ENCODE measurements at places on chromosomes 4 and X.

GRCh38 chr4:78379991-78380729 is 171.4 kb upstream of the ANXA3 start:
- H3K4me1 ChIP-seq: no peaks in the 10 kb centered on the region
- no peak overlapping the region for H3K27ac ChIP-seq
- H3K27me3 ChIP-seq: peaks cover 3% of the 10 kb centered on the region
- DNase-seq: no peak
- no peaks in the 10 kb centered on the region for H3K36me3 ChIP-seq

- no peak overlapping the region for H3K4me3 ChIP-seq
- no peaks in the 10 kb centered on the region for H3K36me3 ChIP-seq
- DNase-seq: no peak
- H3K27ac ChIP-seq: no peak overlapping the region
These were observed 329.4 kb downstream of the HNRNPD start for GRCh38 chr4:82044141-82044993.

DNA sequence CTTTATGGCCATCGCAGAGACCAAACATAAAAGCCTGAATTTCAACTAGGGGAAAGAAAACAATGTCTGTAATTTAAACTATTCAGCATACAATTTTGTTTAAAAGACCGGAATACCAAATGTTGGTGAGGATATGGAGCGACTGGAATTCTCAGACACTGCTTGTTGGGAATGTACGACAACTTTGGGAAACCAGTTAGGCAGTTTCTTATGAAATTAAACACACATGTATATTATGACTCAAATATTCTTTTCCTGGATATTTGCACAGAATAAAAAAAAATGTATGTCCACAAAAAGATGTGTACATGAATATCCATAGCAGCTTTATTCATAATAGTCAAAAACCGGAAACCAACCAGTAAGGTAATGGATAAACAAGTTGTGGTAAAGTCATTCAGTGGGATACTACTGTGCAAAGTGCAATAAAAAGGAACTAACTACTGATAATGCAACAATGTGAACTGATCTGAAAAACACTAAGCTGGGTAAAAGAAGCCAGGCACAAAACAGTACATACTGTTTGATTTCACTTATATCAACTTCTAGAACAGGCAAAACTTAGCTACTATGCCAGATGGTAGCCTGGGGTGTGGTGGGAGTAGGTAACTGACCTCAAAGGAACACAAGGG is 152.7 kb upstream of the FTHL17 start:
- H3K27ac ChIP-seq: no peak overlapping the region
- H3K4me1 ChIP-seq: no peaks in the 10 kb centered on the region
- no peaks in the 10 kb centered on the region for H3K36me3 ChIP-seq
- H3K4me3 ChIP-seq: no peak overlapping the region
- H3K27me3 ChIP-seq: no peaks in the 10 kb centered on the region

DNA sequence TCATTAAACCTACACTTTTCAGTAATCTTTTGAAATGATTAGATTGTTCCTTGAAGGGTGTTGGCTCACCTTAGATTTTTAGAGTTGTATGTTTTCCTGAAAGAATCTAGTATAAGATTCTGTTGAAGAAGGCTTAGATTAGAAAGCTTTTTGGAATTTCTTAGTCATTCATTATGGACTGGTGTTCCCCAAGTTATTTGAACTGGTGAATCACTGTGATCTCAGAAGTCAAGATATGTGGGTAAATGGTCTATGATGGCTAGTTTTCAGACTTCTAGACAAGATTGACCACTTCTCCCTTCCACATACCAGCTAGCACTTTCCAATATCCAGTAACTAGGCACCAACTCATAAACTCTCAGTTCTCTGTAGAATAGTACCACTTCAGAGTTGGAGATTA is 138.1 kb downstream of the KDM6A start:
- H3K4me3 ChIP-seq: no peak overlapping the region
- no peak for DNase-seq
- H3K27me3 ChIP-seq: no peaks in the 10 kb centered on the region
- H3K36me3 ChIP-seq: peaks cover 9% of the 10 kb centered on the region

- no peak overlapping the region for H3K27ac ChIP-seq
- H3K4me3 ChIP-seq: no peak overlapping the region
- DNase-seq: no peak
- no peaks in the 10 kb centered on the region for H3K27me3 ChIP-seq
These were observed 281.5 kb upstream of the KLF3 start for GRCh38 chr4:38382520-38382919.

- no peak overlapping the region for H3K27ac ChIP-seq
- no peaks in the 10 kb centered on the region for H3K27me3 ChIP-seq
- peak; percentile 3 for DNase-seq
- no peak overlapping the region for H3K4me3 ChIP-seq
- no peaks in the 10 kb centered on the region for H3K36me3 ChIP-seq
These were observed 71.9 kb downstream of the MAGEB17 start for GRCh38 chrX:16239211-16239610.

- H3K27ac ChIP-seq: no peak overlapping the region
- H3K4me1 ChIP-seq: peaks cover 3% of the 10 kb centered on the region
- H3K36me3 ChIP-seq: no peaks in the 10 kb centered on the region
These were observed 54.1 kb downstream of the C4orf51 start for GRCh38 chr4:145734031-145734430.

DNA sequence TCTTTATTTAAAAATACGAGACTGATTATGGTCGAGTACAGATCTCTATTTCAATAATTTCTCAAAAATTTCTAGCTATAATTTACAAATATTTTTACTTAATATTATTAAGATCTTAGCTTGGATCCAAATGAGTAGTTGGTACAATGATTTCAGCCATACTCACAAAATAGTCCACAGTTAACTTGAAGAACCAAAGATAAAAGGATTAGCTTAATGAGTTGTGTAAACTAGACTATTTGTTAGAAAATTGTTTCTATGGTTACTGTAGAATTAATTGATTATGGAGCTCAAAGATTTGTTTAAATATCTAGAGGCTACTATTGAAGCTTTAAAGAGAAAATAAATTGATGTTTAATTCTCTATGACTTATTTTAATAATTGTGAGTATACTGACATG is 1.6 kb downstream of the UGT2B10 start:
- H3K27ac ChIP-seq: no peak overlapping the region
- H3K4me3 ChIP-seq: no peak overlapping the region
- no peaks in the 10 kb centered on the region for H3K36me3 ChIP-seq

DNA sequence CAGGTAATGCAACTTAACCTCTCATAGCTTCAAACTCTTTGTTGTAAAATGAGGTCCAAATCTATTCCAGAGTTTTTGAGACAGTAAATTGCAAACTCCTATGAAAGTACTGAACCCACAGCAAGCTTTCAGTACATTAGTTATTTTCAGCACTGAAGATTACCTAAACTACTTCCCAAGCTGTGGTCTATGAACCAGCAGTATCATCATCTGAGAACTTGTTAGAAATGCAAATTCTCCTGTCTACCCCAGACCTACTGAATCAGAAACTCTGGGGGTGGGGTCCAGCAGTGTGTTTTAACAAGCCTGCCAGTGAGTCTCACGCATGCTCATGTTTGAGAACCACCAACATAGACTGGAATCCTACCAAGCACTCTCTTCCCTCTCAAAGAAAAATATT is 5.7 kb upstream of the CASP6 start:
- peaks cover 2% of the 10 kb centered on the region for H3K4me1 ChIP-seq
- H3K4me3 ChIP-seq: no peak overlapping the region
- no peak for DNase-seq
- H3K27me3 ChIP-seq: no peaks in the 10 kb centered on the region
- no peak overlapping the region for H3K27ac ChIP-seq

GRCh38 chr4:188661502-188661901 is 522.3 kb downstream of the TRIML1 start:
- H3K4me1 ChIP-seq: no peaks in the 10 kb centered on the region
- no peaks in the 10 kb centered on the region for H3K27me3 ChIP-seq
- H3K4me3 ChIP-seq: no peak overlapping the region
- H3K27ac ChIP-seq: no peak overlapping the region
- DNase-seq: no peak

- H3K27me3 ChIP-seq: no peaks in the 10 kb centered on the region
- H3K4me3 ChIP-seq: peak overlapping the region; percentile 96
- no peak for DNase-seq
- H3K36me3 ChIP-seq: peaks cover 14% of the 10 kb centered on the region
- H3K4me1 ChIP-seq: peaks cover 21% of the 10 kb centered on the region
These were observed 1.1 kb downstream of the DOCK11 start for GRCh38 chrX:118496763-118497079.

DNA sequence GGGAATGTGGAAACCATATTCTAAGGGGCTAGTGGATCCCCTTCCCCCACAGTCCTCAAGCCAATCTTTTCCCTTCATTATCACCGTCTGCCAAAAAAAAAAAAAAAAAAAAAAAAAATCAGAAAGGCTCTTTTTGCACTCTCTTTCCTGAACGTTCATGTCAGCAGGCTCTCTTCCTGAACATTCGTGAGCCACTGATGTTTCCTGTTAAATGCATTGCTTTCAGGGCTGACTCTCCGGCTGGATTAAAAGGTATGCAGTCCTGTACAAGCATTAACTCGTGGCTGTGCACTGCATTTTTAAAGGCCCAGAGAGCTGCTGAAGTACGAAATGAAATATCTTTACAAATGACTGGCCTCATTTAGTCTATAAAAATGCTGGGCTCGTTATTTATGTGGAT is 34.0 kb upstream of the TSPAN5 start:
- H3K4me3 ChIP-seq: no peak overlapping the region
- no peak overlapping the region for H3K27ac ChIP-seq

DNA sequence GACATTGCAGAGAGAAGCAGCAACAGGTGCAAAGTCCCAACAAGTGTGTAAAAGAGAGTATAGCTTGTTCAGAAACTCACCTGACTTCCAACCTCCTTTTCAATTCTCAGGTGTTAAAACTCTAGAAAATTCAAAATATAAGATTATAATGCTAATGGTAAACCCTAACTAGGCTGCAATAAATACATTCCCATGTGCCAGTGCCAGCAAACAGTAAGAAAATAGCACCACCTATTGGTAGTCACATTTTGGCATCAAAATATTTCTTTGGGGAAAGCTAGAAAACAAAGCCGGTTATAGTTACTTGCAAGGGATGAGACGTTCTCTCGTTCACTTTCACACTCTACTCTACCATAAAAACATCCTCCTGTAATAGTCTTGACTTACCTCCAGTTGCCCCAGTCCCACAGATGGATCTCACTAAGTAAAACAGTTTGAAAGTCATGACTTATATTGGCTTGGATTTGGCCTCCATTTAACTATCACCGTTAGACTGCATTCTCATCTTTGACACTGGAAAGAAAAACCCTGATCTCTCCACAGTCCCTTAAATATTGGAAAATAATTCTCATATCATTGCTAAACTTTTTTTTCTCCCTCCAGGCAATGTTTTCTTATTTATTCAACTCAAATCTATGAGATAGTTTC is 9.6 kb downstream of the BMP3 start:
- no peaks in the 10 kb centered on the region for H3K4me1 ChIP-seq
- H3K4me3 ChIP-seq: no peak overlapping the region
- peaks cover 15% of the 10 kb centered on the region for H3K27me3 ChIP-seq
- H3K36me3 ChIP-seq: no peaks in the 10 kb centered on the region

GRCh38 chr4:146224326-146224966 is 10.1 kb downstream of the REELD1 start:
- no peak overlapping the region for H3K4me3 ChIP-seq
- no peaks in the 10 kb centered on the region for H3K4me1 ChIP-seq
- no peaks in the 10 kb centered on the region for H3K36me3 ChIP-seq
- no peak for DNase-seq
- no peaks in the 10 kb centered on the region for H3K27me3 ChIP-seq

- H3K4me3 ChIP-seq: peak overlapping the region; percentile 72
- DNase-seq: no peak
- no peaks in the 10 kb centered on the region for H3K36me3 ChIP-seq
- H3K27me3 ChIP-seq: peaks cover 69% of the 10 kb centered on the region
- peaks cover 6% of the 10 kb centered on the region for H3K4me1 ChIP-seq
These were observed 1.1 kb downstream of the BMPR1B start for GRCh38 chr4:94758700-94759399.

DNA sequence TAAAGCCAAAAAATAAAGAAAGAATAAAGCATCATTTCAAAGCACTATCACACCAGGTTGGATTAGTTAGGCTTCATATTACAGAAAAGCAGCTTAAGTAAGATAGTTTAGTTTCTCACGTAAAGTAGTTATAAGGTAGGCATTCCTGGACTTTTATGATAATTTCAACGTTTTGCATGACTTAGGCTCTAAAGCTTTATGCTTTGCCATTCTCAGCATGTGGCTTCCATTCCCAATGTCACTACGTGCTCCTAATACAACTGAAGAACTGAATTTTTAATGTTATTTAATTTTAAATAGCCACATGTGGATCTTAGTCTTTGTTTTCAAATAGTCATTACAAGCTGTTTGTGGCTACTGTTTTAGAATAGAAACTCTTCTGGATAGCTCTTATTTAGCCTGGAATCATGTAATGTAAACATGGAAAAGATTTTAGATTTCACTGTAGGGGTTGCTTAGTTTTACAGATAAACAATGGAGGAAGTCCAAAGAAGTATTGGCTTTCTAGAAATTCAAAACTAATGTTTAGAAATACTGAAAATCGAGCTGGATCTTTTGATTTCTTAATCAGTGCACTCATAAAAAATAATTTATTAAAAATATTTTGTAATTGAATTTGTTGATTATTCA is 710.0 kb downstream of the IL1RAPL1 start:
- H3K36me3 ChIP-seq: no peaks in the 10 kb centered on the region
- H3K27ac ChIP-seq: no peak overlapping the region
- H3K4me1 ChIP-seq: no peaks in the 10 kb centered on the region
- no peak overlapping the region for H3K4me3 ChIP-seq
- DNase-seq: no peak

DNA sequence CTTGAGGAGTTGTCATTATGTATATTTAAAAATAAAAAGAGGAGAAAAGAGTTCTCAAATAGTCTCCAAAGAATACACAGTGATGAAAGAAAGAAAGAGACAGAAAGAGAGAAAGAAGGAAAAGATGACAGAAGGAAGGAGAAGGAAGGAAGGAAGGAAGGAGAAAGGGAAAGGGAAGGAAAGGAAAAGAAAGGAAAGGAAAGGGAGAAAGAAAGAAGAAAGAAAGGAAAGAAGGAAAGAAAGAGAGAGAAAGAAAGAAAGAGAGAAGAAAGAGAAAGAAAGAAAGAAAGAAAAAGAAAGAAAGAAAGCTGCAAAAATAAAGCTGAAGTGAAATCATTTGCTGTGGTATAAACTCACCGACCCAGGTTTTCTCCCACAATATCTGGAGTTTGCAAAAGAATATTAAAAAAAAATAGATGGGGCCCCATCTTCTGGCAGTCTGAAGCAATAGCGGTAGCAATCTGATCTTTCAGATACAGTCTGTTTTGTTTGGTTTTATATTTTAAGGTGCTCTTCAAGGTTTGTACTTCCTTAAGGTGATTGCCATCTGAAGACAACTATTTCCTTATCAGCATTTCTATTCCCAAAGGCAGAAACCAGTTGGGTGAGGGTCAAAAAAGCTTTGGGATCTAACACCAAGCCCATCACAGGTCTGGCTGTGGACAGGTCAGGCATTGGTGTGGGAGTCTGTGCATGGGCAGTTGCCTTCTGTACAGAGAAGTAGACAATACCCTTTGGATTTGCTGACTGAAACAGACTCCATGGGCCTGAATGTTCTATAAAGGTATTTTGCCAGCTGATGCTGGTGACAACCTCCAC is 160.4 kb downstream of the CPEB2 start:
- H3K27me3 ChIP-seq: peaks cover 8% of the 10 kb centered on the region
- DNase-seq: no peak
- no peaks in the 10 kb centered on the region for H3K36me3 ChIP-seq
- no peak overlapping the region for H3K27ac ChIP-seq
